ENCODE measurements at places on chromosomes 13 and 19. TPM values are rescaled to one million over a fixed set of nuclear protein-coding genes. Genes with fewer than 3 reads are reported as not detected.

TEX26 gene
- not detected for polyA plus RNA-seq

CELF5 gene
- not detected for polyA plus RNA-seq

TMEM59L gene
- polyA plus RNA-seq, result not detected

KLK1 gene
- polyA plus RNA-seq, result 1.3 TPM

DNA sequence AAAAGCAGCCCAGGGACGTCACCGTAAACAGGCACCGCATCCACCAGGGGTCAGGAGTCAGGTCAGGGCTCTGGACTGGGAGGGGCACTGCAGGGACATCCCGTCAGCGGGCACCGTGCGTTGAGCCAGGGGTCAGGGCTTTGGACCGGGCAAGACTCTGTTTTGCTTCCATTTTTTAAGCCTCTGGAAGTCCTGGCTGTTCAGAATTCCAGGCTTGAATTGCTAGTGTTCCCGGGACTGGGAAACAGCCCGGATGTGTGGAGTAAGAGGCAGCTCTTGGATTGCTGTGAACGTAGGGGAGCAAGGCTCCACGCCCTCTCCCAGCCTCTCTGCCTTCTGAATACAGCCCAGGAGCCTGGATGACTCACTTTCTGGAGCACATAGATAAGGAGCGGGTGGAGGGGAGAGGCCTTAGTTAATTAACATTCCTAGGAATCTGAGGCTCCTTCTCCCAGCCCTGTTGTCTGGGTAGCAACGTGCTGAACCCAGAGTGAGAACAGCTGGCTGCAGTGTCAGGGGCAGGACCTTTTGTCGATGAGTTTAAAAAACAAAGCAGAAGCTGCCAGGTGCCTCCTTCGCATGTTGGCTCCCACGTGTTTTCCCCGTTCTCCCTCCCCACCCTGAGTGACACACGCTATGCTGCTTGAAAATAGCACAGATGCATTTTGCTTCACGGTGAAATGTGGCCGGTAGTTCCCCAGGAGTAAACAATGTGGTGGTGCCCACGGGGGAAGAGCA lies 21.9 kb downstream of the ATP11A start:
- H3K27me3 ChIP-seq, result no peaks in the 10 kb centered on the region
- DNase-seq, result no peak
- peak overlapping the region; percentile 40 for H3K4me3 ChIP-seq
- H3K4me1 ChIP-seq, result peaks cover 43% of the 10 kb centered on the region

DNA sequence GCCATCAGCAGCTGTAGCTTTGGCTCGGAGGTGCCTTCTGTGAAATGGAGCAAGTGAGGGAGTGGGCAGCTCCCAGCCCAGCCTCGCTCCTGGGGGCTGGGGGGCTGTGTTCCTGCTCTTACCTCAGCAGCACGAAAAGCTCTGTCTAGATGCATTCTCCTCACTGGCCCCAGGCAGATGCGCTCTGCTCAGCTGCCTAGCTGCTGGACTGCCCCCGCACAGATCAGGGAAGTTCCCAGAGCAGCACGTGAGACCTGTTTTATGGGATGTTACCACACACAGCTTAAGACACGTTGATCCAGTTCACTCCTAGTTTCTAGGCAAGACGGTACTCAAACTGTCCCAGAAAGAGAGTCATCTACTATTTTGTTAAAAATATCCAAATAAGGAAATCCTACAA lies 13.6 kb downstream of the LCP1 start:
- H3K36me3 ChIP-seq, result peaks cover 18% of the 10 kb centered on the region
- peak overlapping the region; percentile 45 for H3K4me3 ChIP-seq
- H3K4me1 ChIP-seq, result peaks cover 86% of the 10 kb centered on the region
- no peak for DNase-seq

DUS3L gene
- polyA plus RNA-seq, result 37.4 TPM

GRCh38 chr13:46606970-46607369 lies 54.0 kb downstream of the LRCH1 start:
- no peaks in the 10 kb centered on the region for H3K27me3 ChIP-seq
- H3K4me1 ChIP-seq, result peaks cover 86% of the 10 kb centered on the region
- no peaks in the 10 kb centered on the region for H3K36me3 ChIP-seq
- peak overlapping the region; percentile 84 for H3K27ac ChIP-seq

DNA sequence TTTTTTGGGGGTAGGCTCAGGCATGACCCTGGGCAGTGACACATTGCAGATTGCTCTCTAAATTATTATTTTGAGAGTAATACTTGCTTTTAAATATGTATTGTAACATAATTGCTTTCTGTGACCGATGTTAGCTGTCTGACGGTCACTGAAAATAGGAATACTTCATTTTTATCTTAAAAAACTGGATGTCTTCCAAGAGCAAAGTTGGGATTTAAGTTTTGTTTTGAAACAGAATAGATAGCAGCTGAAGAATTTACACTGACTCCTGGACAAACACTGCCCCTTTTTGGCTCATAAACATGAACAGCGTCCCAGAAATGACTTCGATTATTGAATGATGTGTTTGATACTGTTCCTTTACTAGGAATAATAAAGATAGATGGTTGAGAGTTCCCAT lies 535.9 kb downstream of the GPC5 start:
- H3K4me1 ChIP-seq, result no peaks in the 10 kb centered on the region
- no peak overlapping the region for H3K4me3 ChIP-seq
- no peaks in the 10 kb centered on the region for H3K36me3 ChIP-seq
- H3K27ac ChIP-seq, result no peak overlapping the region
- DNase-seq, result no peak

DNA sequence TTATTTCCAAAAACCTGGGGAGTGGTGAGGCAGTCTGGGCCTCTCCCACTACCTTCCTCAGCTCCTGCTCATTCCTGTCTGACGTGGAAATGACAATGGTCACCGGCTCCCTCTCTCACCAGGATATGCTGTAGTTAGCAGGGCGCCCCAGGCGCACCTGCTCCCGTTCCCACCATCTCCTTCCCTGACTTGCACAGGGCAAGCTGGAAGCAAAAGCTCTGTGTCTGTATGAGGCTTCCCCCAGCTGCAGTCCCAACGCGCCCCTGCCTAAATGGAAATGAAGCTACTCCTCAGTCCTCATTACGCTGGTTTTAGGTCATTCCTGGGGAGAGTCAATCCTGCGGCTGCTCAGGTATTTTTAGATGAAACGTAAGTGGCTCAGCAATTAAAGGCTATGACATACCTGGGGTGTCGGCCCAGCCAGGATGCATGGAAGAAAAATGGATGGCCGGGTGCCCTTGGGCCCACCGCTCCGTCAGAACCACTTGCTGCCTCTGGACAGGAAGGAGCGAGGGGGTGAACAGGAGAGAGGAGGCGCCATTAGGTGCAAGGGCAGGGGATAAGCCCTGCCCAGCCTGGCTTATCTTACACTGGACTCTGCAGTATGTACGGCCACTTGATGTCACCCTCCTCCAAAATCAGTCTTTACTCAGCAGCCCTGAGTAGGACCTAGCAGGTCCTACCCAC lies 32.4 kb downstream of the DHRS12 start:
- H3K4me3 ChIP-seq, result no peak overlapping the region
- peak overlapping the region; percentile 37 for H3K27ac ChIP-seq
- peaks cover 4% of the 10 kb centered on the region for H3K36me3 ChIP-seq
- DNase-seq, result no peak
- H3K4me1 ChIP-seq, result peaks cover 5% of the 10 kb centered on the region

- no peak overlapping the region for H3K27ac ChIP-seq
- DNase-seq, result no peak
- H3K4me3 ChIP-seq, result no peak overlapping the region
- H3K27me3 ChIP-seq, result peaks cover 39% of the 10 kb centered on the region
Measured at GRCh38 chr19:41646589-41647204, 19.8 kb upstream of the CEACAM4 start.

DNA sequence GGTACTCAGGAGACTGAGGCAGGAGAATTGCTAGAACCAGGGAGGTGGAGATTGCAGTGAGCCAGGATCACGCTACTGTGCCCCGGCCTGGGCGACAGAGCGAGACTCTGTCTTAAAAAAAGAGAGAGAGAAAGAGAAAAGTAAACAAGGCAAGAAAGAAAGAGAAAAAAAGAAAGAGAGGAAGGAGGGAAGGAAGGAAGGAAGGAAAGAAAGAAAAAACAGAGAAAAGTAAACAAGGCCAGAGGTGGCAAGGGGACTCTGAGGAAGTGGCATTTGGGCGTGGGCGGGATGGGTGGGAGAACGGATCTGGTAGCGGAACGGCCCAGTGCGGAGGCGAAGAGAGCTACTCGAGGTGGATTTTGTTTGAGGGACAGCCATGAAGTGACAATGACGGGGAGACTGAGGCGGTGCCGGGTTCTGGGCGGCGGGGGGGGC lies 7.5 kb upstream of the ARRDC2 start:
- no peak for DNase-seq
- H3K27me3 ChIP-seq, result no peaks in the 10 kb centered on the region
- H3K4me1 ChIP-seq, result peaks cover 21% of the 10 kb centered on the region

DNA sequence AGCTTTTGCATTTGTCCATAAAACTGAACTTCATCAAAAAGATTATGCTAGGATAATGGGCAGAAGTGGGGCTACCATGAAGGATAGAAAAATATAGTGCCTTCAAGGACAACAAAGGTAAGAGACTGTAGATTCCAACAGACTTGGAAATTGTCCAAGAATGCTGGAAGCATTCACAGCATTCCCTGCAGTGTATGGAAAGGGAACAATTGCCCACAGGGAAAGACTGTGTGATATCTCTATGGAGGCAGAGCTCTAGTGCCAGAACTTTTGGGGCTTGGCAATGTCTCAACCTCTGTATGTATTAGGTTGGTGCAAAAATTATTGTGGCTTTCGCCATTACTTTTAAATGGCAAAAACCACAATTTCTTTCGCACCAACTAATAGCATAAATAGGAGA lies 1598.8 kb upstream of the MIR17HG start:
- no peak overlapping the region for H3K4me3 ChIP-seq
- no peaks in the 10 kb centered on the region for H3K27me3 ChIP-seq
- H3K36me3 ChIP-seq, result no peaks in the 10 kb centered on the region
- H3K4me1 ChIP-seq, result no peaks in the 10 kb centered on the region
- DNase-seq, result no peak

GRCh38 chr19:5809053-5809452 lies 4.2 kb downstream of the NRTN start:
- DNase-seq, result no peak
- H3K4me1 ChIP-seq, result peaks cover 6% of the 10 kb centered on the region
- H3K27me3 ChIP-seq, result no peaks in the 10 kb centered on the region
- H3K27ac ChIP-seq, result no peak overlapping the region
- no peaks in the 10 kb centered on the region for H3K36me3 ChIP-seq

C13orf42 gene
- polyA plus RNA-seq, result not detected

CERS1 gene
- polyA plus RNA-seq, result 0.15 TPM

GRCh38 chr13:59229401-59229800 lies 934.3 kb downstream of the DIAPH3 start:
- no peak for DNase-seq
- no peaks in the 10 kb centered on the region for H3K36me3 ChIP-seq
- H3K4me3 ChIP-seq, result no peak overlapping the region

GRCh38 chr19:44367024-44367423 lies 10.5 kb upstream of the ZNF112 start:
- peaks cover 21% of the 10 kb centered on the region for H3K27me3 ChIP-seq
- H3K4me3 ChIP-seq, result no peak overlapping the region
- no peaks in the 10 kb centered on the region for H3K4me1 ChIP-seq
- H3K36me3 ChIP-seq, result no peaks in the 10 kb centered on the region
- DNase-seq, result no peak

DNA sequence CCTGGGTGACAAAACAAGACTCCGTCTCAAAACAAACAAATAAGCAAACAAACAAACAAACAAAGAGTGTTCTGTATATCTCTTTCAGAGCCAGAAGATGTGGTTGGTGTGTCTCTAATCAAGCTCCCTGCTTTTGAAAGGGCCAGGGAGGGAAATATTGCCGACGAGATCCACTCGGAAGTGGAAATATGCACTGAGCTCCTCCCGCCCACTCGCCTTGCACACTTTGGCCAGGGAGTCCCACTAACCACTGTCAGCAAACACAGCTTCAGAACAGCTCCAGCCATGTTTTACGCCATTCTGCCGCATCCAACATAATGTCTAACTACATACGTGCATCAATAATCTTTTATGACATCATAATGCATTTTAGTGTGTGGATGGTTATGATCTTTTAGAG lies 155.5 kb upstream of the VSTM2B start:
- H3K4me1 ChIP-seq, result no peaks in the 10 kb centered on the region
- H3K4me3 ChIP-seq, result no peak overlapping the region
- H3K36me3 ChIP-seq, result no peaks in the 10 kb centered on the region
- no peak overlapping the region for H3K27ac ChIP-seq

DNA sequence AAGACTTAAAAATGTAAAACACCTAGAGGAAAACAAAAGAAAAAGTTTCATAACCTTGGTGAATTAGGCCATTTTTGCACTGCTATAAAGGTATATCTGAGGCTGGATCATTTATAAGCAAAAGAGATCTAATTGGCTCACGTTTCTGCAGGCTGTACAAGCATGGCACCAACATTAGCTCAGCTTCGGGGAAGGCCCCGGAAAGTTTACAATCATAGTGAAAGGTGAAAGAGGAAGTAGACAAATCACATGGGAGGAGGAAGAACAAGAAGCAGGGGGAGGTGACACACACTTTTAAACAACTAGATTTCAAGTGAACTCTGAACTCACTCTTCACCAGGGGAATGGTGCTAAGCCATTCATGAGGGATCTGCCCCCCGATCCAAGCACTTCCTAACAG lies 1358.5 kb upstream of the PCDH9 start:
- no peaks in the 10 kb centered on the region for H3K27me3 ChIP-seq
- H3K27ac ChIP-seq, result no peak overlapping the region
- peak; percentile 19 for DNase-seq
- H3K4me3 ChIP-seq, result no peak overlapping the region
- no peaks in the 10 kb centered on the region for H3K36me3 ChIP-seq
- peaks cover 10% of the 10 kb centered on the region for H3K4me1 ChIP-seq

- H3K27ac ChIP-seq, result no peak overlapping the region
- H3K4me3 ChIP-seq, result no peak overlapping the region
- H3K27me3 ChIP-seq, result no peaks in the 10 kb centered on the region
- DNase-seq, result no peak
Measured at GRCh38 chr13:101307181-101307701, 109.1 kb downstream of the NALCN start.

PSG11 gene
- polyA plus RNA-seq, result not detected

TMEM86B gene
- polyA plus RNA-seq, result 0.29 TPM

- H3K27ac ChIP-seq, result peak overlapping the region; percentile 35
- H3K27me3 ChIP-seq, result no peaks in the 10 kb centered on the region
- H3K4me3 ChIP-seq, result no peak overlapping the region
- peaks cover 3% of the 10 kb centered on the region for H3K4me1 ChIP-seq
Measured at GRCh38 chr13:66958611-66959010, 271.5 kb downstream of the PCDH9 start.

SNAPC2 gene
- 17.5 TPM for polyA plus RNA-seq

FDX2 gene
- 15.2 TPM for polyA plus RNA-seq

DNA sequence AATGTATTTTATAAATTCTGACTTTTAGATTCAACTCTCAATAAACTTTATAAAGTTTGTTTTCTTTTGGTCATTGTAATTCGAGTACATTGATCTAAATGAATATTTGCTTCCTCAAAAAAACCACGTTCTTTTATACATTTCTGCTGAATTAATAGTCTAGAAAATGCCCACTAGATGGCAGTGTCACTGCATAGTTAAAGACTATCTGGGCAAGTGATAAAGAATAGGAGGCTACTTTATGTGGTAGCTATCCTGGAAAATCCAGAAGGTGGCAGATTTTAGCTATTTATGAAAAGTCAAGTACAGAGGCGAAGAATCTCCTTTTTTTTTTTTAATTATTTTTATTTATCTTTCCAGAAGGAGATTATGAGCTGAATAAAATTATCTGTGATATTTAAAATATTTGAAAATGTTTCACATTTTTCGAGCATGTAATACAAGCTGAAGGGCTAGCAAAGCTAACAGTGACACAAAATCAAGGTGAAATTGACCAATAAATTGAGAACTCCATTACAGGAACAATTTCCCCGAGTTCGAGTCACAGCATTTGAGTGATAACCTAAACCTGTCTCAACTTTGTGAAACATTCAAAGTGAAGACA lies 221.8 kb downstream of the OLFM4 start:
- DNase-seq, result peak; percentile 12
- H3K4me1 ChIP-seq, result no peaks in the 10 kb centered on the region
- H3K27ac ChIP-seq, result no peak overlapping the region
- H3K36me3 ChIP-seq, result no peaks in the 10 kb centered on the region

Data from naive B cell (primary cell).